GM03348 (cell line): ENCODE measurements at places on chromosomes 12 and 14.

DNA sequence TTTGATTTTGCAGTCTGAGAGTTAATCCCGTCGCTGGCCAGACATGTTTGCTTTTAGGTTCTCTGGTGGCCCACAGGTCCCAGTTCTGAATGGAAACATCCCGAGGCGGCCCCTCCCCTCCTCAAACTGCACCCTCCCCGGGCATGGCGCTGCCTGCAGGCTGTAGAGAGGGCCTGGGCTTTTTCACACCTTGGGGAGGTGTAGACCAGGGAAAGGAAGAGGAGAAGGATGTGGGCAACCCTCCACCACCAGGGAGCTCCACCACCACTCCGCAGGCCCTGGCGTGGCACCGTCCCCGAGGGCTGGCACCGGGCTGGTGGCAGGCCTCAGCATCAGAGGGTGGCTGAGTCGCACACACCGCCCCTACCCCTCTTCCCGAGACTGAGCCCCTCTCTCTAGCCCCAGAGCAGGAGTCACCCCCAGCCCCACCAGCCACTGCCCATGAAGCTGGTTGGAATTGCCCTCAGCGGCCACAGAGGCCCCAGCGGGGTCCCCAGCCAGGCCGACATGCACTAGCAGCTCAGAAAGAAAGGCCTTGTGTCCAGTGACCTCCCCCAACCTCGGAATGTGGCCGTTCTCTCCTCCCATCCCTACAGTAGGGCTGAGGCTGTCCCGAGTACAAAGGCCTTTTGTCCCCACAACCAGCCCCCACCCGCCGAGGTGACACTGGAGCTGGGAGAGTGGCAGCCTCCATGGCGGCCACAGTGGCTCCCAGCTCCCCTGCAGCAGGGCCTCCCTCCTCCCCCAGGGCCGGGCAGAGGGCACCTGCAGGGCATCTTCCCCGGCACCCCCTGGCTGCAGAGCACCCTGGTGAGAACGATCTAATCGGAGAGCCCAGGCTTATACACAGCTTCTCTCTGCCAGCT is 23.5 kb upstream of the INF2 start:
- no peak for DNase-seq

DNA sequence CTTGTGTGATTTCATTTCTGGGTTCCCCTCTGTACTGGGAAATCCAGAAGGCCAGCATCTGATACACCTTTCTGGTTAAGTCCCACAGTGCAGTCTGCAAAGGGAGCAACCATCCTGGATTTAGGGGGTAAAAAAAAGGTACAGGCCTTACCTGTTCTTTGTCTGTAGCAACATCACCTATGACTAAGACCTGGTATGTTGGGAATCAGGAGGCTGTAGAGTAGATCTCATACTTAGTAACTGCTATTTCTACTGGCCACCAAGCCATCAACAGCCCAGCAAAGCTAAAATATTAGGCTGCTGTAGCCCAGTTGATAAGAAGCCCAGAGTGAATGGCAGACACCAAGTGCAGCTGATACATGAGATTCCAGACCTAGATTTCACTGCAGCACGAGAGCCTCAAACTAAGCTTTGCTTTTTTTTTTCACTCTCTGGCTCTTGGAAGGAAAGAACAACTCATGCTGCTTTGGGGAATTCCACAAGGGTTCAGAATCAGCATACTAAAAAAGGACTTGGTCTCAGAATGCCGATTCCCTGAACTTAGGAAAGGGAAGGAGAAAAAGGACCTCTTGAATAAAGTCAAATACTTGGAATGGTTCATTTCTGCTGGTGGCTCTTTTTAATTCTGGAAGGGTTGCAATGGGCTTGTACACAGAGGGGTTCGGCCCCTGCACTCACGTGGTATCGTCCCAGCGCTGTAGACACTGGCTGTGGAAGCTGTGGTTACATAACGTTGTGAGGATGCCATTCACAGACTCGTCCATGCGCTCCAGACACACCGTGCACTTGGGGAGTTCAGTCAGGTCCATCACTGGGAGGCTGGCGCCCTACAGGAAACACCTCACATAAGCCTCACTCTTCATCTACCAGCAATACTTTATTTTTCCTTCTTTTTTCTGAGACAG is 20.5 kb downstream of the BRAP start:
- DNase-seq: no peak

GRCh38 chr12:132076711-132077110 is 67.4 kb downstream of the DDX51 start:
- DNase-seq: no peak

GRCh38 chr14:104475802-104476201 is 103.8 kb upstream of the C14orf180 start:
- no peak for DNase-seq

DNA sequence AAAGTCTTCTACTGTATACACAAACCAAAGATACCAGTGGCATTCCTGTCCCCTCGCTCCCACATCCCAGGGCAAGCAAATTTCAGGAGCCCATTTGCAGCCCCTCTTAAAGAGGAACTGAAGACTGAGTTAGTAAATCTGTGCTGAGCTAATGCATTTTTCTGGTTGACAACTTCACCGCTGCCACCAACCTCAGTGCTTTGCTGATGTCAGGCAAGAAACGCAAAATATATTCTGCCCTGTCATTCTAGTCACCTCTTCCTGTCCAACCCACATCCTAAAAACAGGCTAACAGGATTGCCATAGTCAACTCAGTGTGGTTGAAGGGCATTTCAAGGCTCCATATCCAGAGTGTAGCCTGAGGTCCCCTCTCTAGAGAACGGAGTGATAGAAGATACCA is 59.4 kb upstream of the FICD start:
- DNase-seq: no peak

DNA sequence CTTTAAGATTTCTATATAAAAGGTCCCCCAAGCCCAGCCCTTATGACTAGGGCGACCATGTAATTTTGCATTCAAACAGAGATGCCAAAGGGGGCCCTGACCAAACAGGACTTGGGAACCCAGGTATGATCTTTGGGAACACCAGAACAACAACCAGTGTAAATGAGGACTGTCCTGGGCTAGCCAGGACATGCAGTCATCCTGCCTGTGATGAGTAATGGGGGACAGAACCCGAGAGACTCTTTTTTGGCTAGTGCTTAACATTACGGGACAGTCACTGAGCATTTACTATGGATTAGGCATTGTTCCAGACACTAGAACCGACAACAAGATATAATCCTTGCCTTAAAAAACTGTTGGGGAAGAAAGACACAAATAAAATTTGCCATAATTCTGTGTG is 337.3 kb downstream of the CACNA1C start:
- no peak for DNase-seq

- peak; percentile 25 for DNase-seq
Observed at GRCh38 chr12:96719660-96720362, 187.2 kb upstream of the NEDD1 start.

GRCh38 chr14:85702997-85703396 is 173.1 kb downstream of the FLRT2 start:
- peak; percentile 29 for DNase-seq

- DNase-seq: peak; percentile 61
Observed at GRCh38 chr14:93906341-93907329, 20.5 kb upstream of the FAM181A start.

GRCh38 chr12:1184402-1184801 is 193.4 kb downstream of the ERC1 start:
- DNase-seq: peak; percentile 31

DNA sequence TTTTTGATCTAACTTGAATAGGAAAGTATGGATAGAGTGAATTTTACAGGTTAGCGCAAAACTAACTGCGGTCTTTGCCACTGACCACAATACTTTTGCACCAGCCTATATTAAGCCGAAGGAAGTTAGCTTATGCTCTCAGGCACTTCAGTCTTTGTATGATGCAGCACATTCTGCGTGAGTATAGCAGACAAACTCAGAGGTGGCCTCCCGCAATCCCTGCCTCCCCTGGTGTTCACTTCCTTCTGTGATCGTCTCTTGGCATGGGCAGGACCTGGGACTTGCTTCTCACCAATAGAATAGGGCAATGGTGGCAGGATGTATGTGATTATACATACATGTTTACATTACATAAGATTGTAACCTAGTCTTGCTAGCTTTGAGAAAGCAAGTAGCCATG is 10.3 kb upstream of the SLC6A13 start:
- no peak for DNase-seq

GRCh38 chr12:63820427-63820826 is 24.1 kb upstream of the SRGAP1 start:
- DNase-seq: no peak

GRCh38 chr12:54762390-54762789 is 91.9 kb upstream of the MUCL1 start:
- DNase-seq: no peak

GRCh38 chr12:113860059-113860820 is 105.9 kb downstream of the RBM19 start:
- DNase-seq: no peak

DNA sequence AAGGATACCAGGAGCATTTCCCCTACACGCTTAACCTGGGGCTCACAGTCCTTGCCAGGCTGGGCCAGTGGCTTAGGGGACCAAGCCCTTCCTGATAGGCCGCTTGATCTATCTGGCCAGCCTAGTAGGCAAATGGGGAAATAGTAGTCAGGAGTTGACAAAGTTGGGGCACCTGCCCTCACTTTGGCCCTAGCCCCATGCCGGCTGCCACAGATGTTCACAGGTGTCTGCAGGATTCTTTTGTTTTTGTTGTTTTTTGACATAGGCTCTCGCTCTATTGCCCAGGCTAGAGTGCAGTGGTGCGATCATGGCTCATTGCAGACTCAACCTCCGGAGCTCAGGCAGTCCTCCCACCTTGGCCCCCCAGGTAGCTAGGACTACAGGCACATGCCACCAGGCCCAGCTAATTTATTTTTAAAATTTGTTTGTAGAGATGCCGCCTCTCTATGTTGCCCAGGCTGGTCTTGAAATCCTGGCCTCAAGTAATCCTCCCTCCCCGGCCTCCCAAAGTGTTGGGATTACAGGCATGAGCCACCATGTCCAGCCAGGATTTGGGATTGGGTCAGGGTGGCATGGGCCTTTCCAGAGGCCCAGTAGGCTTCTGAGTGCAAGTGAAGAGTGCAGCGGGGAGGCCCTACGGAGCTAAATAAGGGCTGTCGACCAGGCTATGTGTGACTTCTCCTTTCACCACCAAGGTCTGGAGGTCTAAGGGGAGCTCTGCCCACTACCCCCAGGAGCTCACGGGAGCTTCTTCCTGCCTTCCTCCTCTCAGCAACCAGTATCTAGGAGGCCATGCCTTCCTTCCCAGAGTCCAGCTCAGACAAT is 15.5 kb upstream of the HDAC7 start:
- DNase-seq: no peak

- no peak for DNase-seq
Observed at GRCh38 chr12:93780101-93780641, 103.0 kb downstream of the CRADD start.

DNA sequence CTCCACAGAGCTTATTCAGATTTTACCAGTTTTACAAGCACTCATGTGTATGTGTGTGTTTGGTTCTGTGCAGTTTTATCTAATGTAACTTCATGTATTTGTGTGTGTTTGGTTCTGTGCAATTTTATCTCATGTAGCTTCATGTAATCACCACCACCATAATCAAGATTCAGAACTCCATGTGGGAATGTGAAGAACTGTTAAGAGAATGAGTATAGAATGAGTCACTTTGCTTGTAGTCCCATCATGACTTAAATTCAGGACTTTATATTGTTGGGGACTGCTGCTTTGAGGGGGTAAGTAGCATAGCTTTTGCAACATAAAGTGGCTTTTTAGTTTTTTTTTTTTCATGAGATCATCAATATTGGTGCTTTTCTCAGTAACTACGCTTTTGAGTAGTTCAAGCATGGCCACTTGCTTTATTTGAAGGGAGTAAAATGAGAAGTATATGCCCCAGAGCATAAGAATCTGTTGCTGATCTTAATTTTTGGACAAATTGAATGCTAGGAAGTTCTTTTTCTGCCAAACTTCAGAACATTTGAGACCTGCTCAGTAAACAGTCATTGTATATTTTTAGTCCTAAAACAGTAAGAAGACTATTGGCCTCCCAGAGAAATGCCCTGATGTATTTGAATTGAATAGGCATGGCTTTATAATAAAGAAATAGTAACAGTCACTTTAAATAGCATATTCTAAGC is 28.8 kb downstream of the PROX2 start:
- DNase-seq: no peak

DNA sequence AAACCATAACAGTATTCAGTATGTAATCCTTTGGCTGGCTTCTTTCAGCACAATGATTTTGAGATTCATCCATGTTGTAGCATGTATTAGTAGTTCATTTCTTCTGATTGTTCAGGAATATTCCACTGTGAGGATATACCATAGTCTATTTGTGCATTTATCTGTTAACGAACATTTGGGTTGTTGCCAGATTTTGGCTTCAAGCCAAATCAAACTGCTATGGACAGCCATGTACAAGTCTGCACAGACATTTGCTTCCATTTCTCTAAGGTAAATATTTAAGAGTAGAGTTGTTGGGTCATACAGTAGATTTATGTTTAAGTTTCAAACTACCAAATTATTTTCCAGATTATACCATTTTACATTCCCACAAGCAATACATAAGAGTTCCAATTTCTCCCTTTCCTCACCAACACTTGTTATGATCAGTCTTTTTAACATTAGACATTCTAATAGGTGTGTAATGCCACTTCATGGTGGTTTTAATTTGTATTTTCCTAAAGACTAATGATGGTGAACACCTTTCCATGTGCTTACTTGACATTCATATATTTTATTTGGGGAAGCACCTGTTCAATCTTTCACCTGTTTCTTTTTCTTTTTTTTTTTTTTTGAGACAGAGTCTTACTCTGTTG is 56.6 kb downstream of the ZFYVE21 start:
- no peak for DNase-seq

DNA sequence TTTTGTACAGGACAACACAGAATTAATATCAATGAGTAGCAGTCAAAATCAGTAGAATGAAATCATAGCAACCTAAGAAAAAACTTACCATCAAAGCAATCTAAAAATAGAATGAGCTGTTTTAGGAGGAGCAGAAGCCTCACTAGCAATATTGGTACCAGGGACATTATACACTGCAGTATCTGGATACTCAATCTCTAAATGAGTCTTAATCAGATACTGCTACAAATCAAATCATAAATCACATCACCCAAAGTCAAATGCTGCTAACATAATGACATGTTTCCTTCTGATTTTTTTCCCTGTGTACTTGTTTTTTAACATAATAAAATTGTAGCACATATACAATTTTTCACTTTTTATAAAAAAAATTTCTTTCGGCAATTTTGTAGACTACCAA is 8.0 kb downstream of the RPS29 start:
- DNase-seq: no peak

DNA sequence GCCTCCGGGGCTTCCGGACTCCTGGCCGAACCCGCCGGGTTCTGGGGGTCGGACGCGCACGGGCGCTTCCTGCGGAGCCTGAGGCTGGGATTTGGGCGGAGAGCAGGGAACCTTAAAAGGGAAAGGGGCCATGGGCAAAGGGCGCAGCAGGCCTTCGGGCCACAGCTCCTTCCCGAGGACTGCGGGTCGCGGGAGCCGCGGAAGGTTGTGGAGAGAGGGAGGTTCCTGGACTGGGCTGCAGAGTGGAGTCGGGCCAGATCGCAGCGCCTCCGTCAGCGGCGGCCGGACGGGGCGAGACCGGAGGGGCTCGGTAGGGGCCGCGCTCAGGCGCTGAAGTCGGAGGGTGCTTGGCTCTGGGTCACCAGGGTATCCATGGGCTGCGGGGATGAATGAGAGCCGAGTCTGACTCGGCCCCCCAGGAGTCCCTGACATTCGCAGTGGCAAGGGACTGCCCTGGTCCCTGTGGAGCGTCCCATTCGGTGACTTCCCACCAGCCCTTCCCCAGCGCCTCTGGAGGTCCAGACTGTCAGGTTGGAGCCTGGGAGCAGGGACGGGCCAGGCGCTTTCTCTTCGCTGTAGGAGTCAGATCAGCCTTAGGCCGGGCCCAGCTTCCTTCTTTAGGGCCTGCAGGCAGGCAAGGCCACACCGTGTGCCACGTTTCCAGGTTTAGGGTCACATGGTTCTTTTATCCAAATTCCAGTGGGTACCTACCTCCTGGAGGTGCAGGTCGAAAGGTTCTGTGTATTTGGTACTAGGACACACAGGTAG is 938 bp upstream of the SLC25A29 start:
- DNase-seq: peak; percentile 37
